Body of pancreas (tissue), 4 donors: ENCODE measurements at places on chromosomes 16 and 17.

DNA sequence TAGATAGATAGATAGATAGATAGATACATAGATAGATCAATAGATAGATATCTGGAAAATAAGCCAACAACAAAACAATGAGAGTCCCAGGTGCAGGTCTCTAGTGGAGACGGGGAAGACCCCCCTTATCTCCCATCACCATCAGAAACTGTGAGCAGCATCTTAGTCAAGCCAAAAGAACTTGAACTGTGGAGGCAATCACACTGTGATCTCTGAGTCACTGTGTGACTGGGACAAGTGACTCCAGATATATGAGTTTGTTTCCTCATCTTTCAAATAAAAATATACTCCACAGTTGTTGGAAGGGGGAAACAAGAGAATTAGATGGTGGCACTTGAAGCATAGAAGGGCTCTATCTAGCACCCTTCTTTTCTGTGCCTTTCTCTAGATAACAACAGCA is 42.1 kb downstream of the NOG start:
- no peak overlapping the region for H3K4me3 ChIP-seq
- no peaks in the 10 kb centered on the region for H3K27me3 ChIP-seq
- no peaks in the 10 kb centered on the region for H3K36me3 ChIP-seq
- H3K27ac ChIP-seq: no peak overlapping the region
- no peak for DNase-seq

GRCh38 chr17:40310882-40311391 is 2.0 kb downstream of the RARA start:
- no peak overlapping the region for H3K4me3 ChIP-seq
- H3K27ac ChIP-seq: peak overlapping the region; percentile 41
- H3K27me3 ChIP-seq: no peaks in the 10 kb centered on the region
- no peak for DNase-seq

- H3K36me3 ChIP-seq: no peaks in the 10 kb centered on the region
- peak; percentile 46 for DNase-seq
- H3K27ac ChIP-seq: no peak overlapping the region
Observed at GRCh38 chr17:142102-142661, 4.8 kb downstream of the SCGB1C2 start.

DNA sequence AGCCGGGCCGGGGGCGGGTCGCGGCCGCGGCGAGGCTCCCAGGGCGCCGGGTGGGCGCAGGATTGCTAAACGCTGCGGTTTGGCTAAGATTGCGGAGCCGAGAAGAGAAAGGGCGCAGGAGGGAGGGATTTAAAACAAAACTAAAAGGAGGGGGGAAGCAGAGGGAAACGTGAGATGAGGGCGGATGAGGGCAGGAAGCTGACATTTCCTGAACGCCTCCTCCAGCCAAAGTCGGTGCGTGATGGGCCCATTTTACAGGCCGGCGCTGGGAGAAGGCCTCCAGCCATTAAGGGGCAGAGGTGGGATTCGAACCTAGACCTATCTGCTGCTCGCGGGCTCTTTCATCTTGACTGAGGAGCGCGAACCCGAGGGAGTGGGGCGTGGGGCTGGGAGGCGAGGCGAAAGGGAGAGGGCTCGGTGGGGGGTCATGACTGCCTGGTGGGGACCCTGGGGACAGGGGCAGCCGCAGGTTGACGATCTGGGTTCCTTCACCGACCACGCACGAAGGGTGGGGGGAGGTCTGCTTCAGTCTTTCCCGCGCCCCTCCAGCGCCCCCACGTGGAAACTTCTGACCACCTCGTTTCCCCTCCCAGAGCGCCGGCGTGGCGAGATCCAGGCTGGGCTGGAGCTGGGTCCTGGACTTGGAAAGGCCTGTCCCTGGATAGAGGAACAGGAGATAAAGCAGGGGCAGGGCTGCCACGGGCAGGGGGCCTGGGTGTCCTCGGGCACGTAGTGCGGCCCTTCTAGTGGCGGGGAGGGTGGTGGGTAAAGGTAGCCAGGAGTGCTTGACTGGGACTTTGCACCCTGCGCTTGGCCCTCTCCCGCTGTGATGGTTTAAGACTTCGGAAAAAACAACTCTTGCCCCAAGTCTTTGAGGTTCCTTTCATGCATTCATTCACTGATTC is 3.8 kb upstream of the TAC4 start:
- no peaks in the 10 kb centered on the region for H3K36me3 ChIP-seq
- H3K4me3 ChIP-seq: no peak overlapping the region
- peak; percentile 66 for DNase-seq

DNA sequence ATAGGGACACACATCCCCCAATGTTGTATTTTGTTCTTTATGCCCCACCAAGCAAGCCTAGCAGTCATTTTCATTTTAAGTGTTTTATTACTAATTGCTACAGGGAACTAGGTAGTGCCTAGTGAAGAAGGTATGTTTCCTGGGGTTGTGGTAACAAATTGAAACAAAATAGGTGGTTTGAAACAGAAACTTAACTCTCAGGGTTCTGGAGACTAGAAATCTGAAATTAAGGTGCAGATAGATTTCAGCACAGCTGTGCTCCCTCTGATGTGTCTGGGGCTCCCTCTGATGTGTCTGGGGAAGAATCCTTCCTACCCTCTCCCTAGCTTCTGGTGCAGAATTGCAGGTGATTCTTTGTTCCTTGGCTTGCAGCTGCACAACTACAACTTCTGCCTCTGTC is 390.1 kb downstream of the ZFHX3 start:
- no peaks in the 10 kb centered on the region for H3K36me3 ChIP-seq
- no peak overlapping the region for H3K4me3 ChIP-seq
- no peak overlapping the region for H3K27ac ChIP-seq
- H3K27me3 ChIP-seq: no peaks in the 10 kb centered on the region
- DNase-seq: no peak

- no peak overlapping the region for H3K4me3 ChIP-seq
- no peaks in the 10 kb centered on the region for H3K27me3 ChIP-seq
- H3K4me1 ChIP-seq: peaks cover 36% of the 10 kb centered on the region
- peak overlapping the region; percentile 89 for H3K27ac ChIP-seq
- DNase-seq: peak; percentile 89
Observed at GRCh38 chr16:48365601-48366164, 19.5 kb downstream of the SIAH1 start.

GRCh38 chr16:87048730-87049115 is 268.5 kb downstream of the C16orf95 start:
- peaks cover 21% of the 10 kb centered on the region for H3K4me1 ChIP-seq
- DNase-seq: no peak
- H3K36me3 ChIP-seq: no peaks in the 10 kb centered on the region
- H3K4me3 ChIP-seq: no peak overlapping the region

DNA sequence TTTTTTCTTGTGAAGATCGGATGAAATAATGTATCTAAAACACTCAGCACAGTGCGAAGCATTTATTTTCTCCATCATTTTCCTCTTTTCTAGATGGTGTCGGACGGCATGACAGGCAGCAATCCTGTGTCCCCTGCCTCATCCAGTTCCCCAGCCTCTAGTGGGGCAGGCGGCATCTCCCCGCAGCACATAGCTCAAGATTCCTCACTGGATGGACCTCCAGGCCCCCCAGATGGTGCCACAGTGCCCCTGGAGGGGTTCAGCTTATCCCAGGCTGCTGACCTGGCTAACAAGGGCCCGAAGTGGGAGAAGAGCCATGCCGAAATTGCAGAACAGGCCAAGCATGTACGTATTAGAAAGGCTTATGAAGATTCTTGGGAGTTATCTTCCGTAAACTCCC is 5.0 kb downstream of the SRCAP start:
- H3K27me3 ChIP-seq: no peaks in the 10 kb centered on the region
- DNase-seq: no peak
- peaks cover 31% of the 10 kb centered on the region for H3K36me3 ChIP-seq

DNA sequence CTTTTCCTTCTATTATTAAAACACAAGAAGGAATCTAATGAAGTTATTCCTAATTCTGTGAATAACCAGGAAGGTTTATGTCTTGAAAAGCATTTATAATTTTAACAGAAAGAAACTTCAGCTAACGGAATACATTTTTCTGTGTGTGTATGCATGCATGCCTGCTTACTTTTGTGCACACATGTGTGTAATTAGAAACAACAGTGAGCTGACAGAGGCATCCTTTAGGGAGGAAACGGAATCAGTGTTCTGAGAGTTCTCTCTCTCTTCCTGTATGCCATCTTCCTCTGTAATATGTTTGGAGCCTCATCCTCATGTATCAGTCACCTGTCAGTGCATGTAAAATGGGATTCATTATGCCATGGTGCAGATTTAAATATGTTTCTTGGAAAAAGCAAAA is 107.0 kb downstream of the MAP2K4 start:
- no peaks in the 10 kb centered on the region for H3K27me3 ChIP-seq
- no peaks in the 10 kb centered on the region for H3K36me3 ChIP-seq
- H3K4me1 ChIP-seq: no peaks in the 10 kb centered on the region
- no peak for DNase-seq
- no peak overlapping the region for H3K4me3 ChIP-seq

- H3K4me1 ChIP-seq: no peaks in the 10 kb centered on the region
- no peak overlapping the region for H3K4me3 ChIP-seq
Observed at GRCh38 chr16:86224629-86225028, 285.7 kb upstream of the FOXF1 start.

DNA sequence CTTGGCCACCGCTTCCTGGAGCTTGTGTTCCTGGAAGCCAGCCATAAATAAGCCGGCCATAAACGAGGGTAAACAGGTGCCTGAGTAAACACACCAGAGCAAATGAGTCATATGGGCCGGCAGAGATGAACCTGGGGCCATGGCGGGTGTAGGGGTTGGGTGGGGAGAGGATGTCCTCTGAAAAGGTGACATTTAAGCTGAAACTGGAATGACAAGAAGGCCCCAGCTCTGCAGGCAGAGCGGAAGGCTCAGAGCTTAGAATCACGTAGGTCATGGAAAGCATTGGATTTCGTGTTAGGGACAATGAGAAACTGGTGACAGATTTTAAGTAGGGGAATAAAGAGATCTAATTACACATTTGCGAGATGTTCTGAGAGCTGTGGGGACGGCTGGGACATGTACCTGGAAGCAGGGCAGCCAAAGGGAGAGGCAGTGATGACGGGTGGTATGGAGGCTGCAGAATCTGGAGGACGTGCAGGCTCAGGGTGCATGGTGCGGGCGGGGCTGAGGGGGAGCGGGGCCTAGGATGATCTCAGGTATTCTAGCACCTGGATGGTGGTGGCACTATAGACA is 8.1 kb upstream of the DNASE1 start:
- H3K4me1 ChIP-seq: peaks cover 14% of the 10 kb centered on the region
- no peaks in the 10 kb centered on the region for H3K36me3 ChIP-seq
- peak overlapping the region; percentile 40 for H3K27ac ChIP-seq
- no peak overlapping the region for H3K4me3 ChIP-seq
- H3K27me3 ChIP-seq: no peaks in the 10 kb centered on the region

DNA sequence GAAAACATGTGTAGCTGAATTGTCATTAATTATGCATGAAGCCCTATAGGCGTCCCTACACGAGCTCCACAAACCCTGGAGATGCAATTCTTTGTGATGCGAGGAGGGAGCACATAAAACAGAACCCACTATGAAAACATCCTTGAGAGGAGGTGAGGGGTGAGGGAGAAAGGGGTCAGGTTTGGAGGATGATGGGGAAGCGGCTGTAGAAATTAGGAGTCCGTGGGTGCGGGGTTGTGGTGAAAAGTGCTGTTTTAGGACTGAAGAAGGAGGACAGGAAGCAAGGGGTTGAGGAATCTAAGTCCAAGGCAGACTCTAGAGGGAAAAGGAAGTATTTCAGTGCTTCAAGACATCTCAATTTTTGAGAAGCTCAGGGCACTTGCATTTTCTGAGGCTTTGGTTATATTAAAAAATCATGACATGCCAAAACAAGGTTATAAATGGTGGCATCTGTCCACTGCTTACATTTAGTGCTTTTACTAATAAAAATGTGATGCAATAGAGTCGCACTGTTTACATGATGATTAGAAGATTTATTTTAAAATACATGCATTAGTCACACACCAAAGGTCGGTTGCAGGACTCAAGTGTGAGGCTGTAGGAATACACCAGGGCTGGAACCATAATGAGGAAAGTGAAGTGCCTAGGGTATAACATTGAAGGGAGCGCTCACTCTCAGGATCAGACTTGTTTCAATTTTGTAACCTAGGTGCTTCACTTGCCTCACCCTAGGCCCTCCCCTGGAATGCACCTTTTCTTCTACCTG is 379.5 kb downstream of the HS3ST4 start:
- DNase-seq: no peak
- H3K4me3 ChIP-seq: no peak overlapping the region
- no peaks in the 10 kb centered on the region for H3K36me3 ChIP-seq

- no peak for DNase-seq
- H3K4me1 ChIP-seq: no peaks in the 10 kb centered on the region
Observed at GRCh38 chr16:63976345-63976744, 1145.5 kb downstream of the CDH11 start.

DNA sequence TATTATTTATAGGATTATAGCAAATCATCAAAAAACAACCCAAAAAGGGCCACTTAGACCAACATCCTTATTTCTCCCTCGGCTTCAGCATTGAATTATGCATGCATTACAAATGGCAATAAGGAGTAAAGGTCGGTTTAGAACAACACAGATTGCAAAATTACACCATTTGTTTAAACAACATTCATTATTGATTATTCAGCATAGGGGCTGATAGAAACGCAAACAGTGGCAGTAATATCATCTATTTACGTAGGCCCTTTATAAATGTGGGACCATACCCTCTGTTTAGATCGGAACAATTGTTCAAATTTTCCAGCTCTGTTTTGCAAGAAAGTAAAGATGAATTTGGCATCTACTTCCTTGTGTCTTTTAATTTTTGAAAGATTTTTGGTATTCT is 153.3 kb downstream of the WWOX start:
- H3K36me3 ChIP-seq: no peaks in the 10 kb centered on the region
- no peak overlapping the region for H3K4me3 ChIP-seq
- no peak overlapping the region for H3K27ac ChIP-seq
- H3K4me1 ChIP-seq: peaks cover 25% of the 10 kb centered on the region
- no peak for DNase-seq

DNA sequence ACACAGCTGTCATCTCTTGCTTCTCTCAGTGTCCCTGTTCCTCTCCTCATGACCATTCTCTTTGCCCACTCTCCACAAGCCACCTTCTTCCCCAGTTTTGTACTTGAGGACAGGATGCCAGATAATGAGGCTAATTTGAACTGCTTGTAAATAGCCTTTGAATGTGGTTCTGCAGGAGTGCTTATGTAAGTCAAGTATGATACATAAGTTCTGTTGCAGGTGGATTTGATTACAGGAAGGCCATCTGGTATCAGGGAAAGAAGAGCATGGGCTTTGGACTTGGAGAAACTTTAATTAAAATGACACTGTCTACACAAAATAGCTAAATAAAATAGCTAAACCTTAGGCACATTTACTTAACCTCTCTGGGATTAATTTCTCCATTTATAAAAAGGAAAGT is 120.2 kb upstream of the HLF start:
- no peak overlapping the region for H3K4me3 ChIP-seq
- DNase-seq: no peak
- H3K27ac ChIP-seq: no peak overlapping the region
- H3K27me3 ChIP-seq: no peaks in the 10 kb centered on the region

GRCh38 chr16:83215406-83216001 is 588.7 kb downstream of the CDH13 start:
- H3K4me3 ChIP-seq: no peak overlapping the region
- H3K27ac ChIP-seq: no peak overlapping the region
- H3K27me3 ChIP-seq: no peaks in the 10 kb centered on the region

DNA sequence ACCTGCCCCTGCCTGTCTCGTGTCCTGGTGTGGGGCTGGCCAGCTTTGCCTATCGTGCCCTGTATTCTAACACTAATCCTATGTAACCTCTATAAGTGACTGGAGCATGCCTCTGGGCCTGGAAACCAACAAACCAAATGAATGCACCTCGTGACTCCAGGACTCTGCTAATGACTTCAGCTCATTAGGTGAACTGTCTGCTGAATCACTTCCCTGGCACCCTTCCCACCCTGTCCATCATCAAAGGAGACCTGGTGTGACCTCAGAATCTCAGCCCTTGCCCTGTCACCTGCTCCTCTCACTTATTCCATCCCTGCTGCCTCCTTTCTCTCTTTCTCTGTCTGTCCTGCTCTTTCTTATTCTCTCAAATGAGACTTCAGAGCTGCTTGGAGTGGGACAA is 322.4 kb downstream of the CBLN1 start:
- no peak overlapping the region for H3K4me3 ChIP-seq
- no peak overlapping the region for H3K27ac ChIP-seq
- no peaks in the 10 kb centered on the region for H3K27me3 ChIP-seq
- no peaks in the 10 kb centered on the region for H3K36me3 ChIP-seq
- DNase-seq: no peak
